Dermis microvascular lymphatic vessel endothelial cell (primary cell): ENCODE measurements at places on chromosomes 2 and 18.

DNA sequence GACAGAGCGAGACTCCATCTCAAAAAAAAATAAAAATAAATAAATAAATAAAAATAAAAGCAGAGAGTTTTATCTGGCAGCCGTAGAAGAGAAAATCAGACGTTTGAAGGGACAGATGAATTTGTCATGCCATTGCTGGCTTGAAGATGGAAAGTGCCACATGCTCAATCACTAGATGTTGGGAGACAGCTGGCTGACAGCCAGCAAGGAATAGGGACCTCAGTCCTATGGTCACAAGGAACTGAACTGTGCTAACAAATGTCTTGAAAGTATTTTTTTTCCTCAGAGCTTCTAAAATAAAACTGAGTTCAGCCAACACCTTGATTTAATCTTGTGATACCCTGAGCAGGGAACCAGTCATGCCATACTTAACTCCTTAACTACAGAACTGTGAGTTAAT, 65.4 kb downstream of the DTNA start:
- DNase-seq, result no peak

DNA sequence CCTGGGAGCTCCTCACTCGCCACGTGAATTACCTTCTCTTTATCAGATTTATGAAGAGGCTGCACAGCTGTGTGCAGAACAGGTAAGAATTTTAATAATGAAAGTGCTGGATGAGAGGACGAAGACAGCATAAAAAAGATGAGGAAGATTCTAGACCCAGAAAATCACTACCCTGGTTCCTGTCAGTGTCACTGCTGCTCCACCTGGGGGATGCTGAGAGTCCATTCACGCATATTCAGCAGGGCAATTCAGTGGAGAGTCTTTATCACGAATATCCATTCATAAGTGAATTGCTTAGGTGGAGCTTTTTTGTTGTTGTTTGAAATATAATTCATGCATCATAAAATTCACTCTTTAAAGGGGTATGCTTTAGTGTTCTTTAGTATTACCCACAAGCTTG, 52.0 kb downstream of the MRPL33 start:
- no peak for DNase-seq

DNA sequence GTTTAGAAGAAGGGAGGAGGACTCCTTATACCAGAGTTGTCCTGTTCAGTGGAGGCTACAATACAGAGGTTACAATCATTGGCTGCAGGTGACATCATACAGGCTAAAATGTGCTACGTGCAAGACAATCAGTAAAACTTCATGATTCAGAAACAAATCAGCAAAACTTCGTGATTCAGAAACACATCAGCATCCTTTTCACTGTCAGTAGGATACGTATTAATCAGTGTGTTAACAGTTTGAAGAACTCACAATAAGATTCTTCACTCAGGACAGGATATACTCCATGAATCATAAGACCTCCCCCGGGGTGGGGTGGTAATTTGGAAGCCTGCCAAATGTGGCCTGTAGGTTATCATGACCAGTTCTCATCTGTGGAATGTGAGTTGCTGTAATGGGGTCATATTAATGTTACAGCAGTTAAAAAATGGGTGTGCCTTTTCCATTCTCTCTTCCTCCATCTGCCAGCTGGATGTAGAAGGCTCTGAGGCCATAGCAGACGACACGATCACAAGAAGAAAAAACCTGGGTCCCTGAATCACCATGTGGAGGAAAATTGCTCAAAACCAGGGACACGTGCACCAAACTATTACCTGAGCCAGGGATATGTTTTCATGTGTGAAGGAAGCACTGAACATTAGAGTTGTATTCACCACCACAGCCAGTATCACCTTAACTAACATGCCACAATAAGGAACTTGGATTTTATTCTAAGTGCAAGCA, 134.8 kb upstream of the CREB1 start:
- peak; percentile 46 for DNase-seq

DNA sequence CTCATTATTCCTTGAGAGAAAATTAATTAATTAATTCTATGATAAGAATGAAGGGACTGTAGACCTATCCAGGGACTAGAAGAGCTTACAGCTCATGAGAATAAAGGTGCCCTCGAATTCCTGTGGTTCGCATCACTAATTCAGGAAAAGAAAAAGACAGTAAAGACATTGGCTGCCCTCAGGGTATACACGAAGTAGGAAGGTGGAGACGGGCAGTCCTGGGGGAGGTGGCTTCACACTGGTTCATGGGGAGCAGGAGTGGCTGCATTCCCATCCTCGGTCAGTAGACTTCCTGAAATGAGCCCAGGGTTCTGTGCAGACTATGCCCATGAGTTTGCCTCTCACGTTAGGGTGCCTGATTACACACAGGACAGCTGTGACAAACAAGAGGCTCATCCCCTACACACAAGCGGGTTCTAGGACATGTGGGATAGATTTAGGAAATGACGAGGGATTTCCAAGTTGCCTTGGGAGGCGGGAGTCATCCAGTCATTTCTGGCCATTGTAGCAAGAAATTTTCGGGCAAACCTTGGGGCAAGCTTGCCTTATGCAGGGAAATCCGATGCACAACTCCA, 282.2 kb downstream of the CYP26B1 start:
- no peak for DNase-seq

DNA sequence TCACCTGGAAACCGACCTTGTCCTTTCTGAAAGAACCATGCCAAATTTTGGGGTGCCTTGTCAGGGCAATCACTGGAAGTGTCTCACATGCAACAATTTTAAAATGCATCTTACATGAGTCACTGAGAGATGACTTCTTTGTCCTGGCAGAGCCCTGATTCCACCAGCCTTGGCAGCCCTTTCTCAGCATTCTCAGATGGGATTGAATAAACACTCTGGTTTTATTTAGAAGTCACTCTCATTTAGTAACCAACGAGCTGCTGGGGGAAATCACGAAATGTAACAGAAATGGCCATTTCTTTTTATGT, 3.8 kb upstream of the ATP8B1 start:
- no peak for DNase-seq

- DNase-seq, result no peak
These were observed 37.8 kb upstream of the STAT4 start for GRCh38 chr2:191188550-191189093.

DNA sequence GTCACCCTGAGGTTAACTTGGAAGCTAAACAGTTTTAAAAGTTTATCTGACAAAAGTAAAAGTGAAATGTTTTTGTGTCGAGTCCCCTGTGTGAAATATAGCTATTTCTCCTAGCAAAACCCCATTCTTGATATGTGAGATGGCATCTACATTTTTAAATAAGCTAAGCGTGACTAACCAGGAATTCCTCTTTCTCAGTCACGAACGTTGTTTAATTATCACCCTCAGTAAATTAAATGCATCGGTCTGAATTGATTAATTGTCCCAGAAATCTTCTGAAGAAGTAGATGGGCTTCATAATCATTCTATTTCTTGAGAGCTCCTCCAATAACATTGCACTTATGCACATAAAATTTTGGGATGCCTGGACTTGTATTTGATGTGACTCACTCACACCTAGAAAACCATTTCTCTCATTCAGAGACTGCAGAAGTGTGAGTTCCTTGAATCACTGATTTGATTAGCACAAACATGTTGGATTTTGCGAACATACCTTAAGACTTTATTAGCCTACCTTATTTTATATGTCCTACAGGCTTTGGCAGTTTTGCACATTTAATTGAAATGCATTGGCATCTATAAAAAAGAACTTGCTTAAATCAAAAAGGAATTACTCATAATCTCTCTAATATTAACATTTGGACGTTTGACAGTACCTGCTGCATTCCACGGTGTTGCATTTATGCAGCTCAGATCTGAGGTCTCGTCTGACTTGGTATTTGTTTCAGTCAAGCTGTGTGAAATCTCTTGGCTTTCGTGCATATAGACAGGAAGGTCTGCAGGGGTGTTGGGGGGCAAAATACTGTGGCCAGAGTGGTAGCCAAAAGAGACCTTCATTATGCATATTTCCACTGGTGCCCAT, 475.2 kb downstream of the EPHA4 start:
- no peak for DNase-seq

GRCh38 chr2:3108710-3109702, 268.6 kb downstream of the EIPR1 start:
- no peak for DNase-seq

DNA sequence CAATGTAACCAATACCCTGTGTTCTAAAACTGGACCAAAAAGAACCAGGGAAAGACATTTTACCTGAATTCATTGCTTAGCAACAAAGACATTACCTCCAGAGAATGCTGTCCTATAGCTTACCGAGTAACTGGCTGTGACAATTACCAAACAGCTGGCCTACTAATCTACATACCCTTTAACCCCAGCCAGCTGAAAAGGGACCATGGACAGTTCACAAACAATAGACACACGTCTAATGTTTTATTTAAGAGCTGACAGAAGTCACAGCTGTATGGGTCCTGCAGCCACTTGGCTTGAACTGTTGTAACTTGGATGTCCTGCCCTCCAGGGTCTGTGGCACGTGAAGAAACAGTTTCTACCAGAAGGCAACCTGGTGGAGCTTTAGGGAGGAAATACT, 130.1 kb upstream of the EFEMP1 start:
- no peak for DNase-seq

DNA sequence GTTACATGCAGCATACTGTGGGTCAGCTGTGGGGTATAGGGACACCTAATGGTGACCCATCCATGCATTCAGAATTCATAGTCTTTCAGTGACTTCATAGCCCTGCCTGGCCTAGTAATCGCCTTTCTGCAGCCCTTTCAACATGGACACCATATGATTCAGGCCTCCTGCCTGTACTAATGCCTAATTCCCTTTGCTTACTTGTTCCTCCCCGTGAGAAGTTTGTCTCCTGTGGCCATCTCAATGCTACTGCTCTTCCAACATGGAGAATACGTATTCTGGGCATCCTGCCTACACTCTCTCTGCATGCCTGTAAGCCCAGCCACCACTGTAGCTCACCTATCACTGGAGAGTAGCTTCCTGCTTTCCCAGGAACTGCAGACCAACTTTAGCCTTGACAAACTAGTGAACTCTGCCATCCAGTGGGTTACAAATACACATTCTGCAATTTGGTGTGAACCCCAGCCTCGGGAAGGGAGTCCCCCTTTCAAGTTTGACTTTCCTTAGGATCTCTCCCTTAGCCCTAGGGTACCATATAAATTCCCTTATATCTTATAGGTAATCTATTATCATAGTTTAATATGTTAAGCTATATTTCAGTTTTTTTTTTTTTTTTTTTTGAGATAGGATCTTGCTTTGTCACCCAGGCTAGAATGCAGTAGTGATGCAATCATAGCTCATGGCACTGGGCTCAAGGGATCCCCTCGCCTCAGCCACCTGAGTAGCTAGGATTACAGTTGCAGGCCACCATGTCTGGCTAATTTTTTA, 22.3 kb downstream of the M1AP start:
- DNase-seq, result no peak

DNA sequence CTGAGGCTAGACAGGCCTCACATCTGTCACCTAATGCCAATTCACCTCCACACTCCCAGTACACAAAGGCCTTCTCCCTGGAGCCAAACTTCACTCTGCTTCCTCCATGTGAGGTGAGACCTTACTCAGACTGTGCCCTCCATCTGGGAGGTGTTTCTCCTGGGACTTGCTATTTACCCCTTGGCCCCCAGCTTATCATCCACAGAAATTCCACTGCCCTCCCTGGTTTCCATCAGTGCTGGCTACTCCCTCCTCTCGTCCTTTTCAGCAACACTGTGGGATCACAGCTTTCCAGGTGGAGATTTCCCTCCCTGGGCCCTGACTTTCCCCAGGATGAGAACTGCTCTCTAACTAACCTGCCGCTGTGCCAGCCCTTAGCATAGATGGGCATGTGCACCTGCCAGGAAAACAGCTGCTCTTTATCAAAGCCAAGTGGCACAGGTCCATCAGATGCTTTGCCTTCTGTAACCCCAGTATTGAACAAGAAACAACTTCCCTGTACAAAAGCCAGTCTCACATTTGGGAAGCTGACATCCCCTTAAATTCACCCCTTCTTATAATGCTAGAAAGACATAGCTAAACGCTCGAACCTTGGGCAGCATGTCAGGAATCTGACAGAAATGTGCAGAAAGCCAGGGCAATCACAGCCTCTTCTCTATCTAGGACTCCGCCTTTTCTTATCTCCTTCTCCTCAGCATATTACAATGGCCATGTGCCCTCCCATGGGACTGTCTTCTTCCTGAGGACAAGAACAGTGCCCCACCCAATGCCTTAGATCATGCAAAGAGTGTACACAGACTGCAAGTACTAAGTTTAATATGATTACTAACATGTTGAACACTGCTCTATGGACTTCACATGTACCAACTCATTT, 535.5 kb upstream of the ID2 start:
- DNase-seq, result no peak

DNA sequence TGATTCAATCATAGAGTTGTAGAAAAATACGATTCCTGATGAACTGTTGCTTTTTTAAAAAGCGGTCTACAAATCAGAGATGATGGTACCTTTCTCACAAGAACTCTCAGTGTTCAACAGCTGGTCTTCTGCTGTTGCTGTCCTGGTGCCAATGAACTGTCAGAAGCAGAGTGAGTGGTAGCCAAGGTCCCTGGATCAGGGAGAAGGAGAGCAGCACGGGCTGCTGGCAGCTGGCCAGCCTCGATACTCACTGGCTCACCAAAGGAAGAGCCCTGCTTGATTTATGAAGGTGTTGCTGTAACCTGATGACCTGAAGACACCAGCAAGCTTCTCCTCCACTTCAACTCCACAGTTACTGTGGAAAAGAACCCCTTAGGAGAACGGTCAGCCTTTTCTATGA, 300.8 kb upstream of the SOX11 start:
- DNase-seq, result no peak

DNA sequence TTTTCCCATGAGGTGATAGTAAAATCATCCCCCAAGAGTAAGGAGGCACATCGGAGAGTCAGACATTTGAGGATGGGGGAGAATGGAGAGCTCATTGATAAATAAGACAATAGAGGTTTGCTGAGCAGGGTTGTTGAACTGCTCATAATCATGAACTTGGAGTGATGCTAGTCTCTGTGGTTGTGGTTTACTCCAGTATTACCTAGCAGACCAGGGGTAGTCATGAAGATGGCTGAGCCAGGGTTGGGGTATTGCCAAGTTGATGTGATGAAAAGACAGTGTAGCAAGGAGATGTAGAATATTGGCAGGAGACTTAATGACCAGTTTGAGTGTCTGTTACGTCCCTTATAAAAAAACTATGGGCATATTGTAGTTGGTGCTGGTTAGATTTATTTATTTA, 25.4 kb downstream of the CYBRD1 start:
- DNase-seq, result no peak

- no peak for DNase-seq
These were observed 6.6 kb upstream of the TUBB6 start for GRCh38 chr18:12301263-12302005.

- DNase-seq, result peak; percentile 45
These were observed 66.6 kb downstream of the MYOM1 start for GRCh38 chr18:3153107-3153704.

DNA sequence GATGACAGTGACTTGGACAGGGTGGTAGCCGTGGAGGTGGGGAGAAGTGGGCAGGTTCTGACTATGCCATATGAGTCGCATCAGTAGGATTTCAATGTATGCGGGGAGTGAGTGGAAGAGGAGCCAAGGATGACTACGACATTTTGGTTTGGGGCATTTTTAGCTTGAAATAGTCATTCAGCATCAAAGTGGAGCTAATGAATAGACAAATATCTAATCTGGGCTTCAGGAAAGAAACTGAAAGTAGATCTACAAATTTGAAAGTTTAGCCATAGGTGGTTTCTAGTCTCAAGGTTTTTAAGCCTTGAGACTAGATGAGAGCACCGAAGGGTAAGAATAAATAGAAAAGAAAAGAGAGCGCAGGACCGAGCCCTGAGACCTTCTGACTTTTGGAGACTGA, 58.3 kb downstream of the FEZ2 start:
- DNase-seq, result no peak
